ENCODE measurements at places on chromosomes 13 and 19.

DNA sequence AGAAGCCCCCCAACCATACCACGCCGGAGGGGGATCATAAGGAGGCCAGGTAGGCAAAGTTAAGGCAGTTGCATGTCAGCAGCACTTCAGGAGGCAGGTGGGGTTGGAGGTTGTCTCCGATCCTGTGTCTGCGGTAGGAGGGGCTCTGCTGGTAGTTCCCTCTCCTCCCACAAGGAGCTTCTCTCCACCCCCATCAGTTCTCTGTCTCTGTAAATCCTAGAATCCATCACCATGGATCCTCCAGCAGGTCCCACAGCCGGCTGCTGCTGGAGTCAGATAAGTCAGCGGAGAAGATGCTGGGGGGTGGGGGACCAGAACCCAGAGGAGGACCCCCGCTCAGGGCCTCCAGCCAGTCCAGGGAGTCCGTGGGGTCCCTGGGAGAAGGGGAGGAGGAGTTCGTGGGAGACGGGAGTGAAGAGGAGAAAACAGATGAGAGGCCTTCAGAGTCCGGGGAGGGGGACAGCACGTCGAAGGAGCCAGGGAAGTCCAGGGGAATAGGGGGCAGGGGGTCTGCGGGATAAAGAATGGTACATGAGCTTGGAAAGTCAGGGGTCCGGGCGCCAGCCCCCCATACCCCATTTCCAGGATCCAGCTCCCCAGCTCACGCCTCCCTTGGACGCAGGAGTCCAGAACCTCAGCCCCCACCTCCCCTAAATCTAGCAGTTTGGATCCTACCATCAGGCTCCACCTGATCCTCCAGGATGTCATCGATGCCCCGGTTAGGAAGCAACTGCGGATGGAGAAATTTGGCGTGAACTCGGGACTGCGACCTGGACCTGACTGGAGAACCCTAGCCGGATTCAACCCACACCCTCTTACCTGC, 6.3 kb downstream of the MAMSTR start:
- DNase-seq: no peak

- DNase-seq: no peak
Measured at GRCh38 chr19:53308339-53308811, 25.2 kb upstream of the ZNF845 start.

DNA sequence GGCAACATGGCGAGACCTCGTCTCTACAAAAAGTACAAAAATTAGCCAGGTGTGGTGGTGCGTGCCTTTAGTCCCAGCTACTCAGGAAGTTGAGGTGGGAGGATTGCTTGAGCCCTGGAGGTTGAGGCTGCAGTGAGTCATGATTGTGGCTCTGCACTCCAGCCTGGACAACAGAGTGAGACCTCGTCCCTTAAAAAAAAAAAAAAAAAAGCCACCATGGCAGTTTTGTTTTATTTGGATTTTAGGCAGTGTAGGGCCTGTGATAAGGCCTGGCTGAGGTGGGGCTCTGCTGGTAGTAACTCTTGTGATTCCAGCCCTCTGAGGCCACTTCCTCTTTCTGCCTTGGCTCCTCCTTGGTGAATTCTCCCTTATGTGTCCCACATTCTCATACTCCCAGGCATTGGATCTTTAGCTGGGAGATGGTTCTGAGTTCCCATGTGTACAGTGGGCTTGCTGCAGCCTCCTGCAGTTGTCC, 39.2 kb downstream of the GATAD2A start:
- no peak for DNase-seq

DNA sequence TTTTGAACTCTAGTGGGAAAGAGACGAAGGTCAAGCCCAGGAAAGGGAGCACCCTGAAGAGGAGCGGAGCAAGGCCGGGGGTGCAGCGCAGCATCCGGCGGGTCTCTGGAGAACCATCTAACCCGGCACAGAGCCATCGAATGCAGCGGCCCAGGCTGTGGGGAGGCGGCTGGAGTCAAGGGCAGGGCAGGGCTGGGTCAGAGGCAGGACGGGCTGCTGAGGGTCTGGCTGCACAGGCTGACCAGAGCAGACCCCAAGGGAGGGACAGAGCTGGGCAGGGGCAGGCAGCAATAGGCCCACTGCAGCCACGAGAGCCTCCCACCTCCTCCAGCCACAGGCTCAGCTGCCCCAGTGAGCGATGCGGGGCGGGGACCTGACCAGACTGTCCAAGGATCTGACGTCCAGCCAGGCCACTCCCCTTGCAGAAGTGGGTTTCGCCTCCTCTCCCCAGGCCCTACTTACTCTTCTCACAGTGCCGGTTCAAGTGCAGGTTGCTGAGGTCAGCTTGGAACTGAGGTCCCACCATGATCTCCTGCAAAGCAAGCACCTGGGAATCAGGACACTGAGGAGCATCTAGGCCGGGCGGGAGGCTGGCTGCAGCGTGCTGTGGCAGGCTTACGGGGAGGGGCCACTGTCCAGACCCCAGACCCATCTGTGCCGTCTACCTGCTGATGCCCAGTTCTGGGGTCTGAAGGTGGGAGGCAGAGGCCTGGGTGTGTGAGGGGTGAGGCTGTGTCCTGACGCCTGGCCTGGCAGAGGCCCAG, 19.2 kb downstream of the MIER2 start:
- DNase-seq: no peak

DNA sequence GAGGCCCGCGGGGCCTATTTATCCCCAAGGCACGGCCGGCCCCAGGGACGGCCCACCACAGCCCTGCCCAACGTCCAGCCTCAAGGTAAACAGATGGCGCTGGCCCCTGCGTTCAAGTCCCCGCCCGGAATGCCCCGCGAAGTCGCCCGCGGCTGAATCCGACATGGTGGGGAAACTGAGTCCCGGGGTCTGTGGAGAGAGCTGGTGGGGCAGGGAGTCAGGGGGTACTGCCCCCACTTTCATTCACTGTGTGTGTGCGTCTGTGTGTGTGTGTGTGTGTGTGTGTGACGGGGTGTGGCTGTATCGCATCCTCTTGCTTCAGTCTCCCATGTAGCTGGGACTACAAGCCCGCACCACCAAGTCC, 192 bp upstream of the COMP start:
- DNase-seq: no peak

DNA sequence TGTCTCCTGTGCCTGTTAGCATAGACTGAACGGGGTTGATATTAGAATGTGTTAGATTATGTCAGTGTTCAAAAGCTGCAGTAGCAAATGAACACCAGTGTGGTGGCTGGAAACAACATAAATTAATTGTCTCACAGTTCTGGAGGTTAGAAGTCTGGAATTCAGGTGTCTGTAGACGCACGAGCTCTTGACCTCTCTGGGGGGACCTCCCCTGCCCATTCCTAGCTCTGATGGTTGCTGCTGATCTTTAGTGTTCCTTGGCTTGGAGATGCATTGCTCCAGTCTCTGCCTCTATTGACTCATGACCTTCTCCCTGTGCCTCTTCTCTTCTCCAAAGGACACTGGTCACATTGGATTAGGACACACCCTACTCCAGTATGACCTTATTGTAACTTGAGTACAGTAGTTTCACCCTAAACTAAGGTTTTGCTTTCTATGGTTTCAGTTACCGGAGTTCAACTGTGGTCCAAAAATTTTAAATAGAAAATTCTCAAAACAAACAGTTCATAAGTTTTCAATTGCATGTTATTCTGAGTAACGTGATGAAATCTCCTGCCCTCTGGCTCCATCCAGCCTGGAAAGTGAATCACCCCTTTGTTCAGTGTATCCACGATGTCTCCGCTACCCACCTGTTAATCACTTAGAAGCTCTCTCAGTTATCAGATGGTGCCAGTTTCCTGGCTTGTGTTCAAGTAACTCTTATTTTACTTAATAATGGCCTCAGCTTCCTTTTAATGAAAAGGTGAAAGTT, 273.2 kb downstream of the MYO16 start:
- DNase-seq: no peak

GRCh38 chr19:8700956-8701355, 2.4 kb upstream of the ACTL9 start:
- DNase-seq: no peak

- no peak for DNase-seq
Measured at GRCh38 chr19:39372941-39373340, 18.0 kb downstream of the PAF1 start.

- no peak for DNase-seq
Measured at GRCh38 chr19:3737487-3738205, 23.8 kb downstream of the APBA3 start.

- no peak for DNase-seq
Measured at GRCh38 chr13:87893186-87893585, 222.0 kb downstream of the SLITRK5 start.

DNA sequence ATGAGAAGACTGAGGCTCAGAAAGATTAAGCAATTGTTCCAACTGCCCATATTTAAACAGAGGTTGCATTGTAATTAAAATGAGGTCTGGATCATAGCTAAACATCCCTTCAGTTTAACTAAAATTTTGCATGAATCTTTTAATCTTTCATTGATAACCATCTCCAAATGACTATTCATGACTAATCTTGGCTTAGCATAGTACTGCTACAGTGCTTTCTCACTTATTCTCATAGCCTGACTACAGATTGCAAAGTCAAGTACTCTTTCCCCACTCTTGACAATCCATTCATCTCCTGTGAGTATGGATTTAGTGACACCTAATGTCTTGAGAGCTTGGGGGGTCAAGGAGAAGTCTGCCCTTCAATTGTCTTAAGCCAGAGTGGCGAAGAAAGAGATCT, 258.4 kb downstream of the RFC3 start:
- no peak for DNase-seq

DNA sequence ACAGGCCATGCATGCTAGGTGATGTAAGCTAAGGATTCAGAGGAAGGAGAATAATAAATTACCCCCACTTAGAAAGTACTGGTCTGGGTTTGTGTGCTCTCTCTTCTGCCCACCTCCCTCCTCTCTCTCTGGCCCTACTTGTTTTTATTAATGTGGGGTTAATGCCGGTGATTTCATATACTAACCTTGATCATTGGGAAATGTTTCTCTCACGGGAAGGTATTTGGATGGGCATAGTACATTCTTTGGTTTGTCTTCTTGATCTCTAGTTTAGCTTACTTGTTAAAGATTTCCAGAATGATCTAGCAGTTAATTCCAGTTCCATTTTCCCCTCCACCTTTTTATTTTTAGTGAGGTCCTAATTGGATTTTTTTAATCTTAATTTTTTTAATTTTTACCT, 24.6 kb downstream of the ARHGAP35 start:
- no peak for DNase-seq

GRCh38 chr13:106212386-106213010, 323.0 kb downstream of the EFNB2 start:
- no peak for DNase-seq

DNA sequence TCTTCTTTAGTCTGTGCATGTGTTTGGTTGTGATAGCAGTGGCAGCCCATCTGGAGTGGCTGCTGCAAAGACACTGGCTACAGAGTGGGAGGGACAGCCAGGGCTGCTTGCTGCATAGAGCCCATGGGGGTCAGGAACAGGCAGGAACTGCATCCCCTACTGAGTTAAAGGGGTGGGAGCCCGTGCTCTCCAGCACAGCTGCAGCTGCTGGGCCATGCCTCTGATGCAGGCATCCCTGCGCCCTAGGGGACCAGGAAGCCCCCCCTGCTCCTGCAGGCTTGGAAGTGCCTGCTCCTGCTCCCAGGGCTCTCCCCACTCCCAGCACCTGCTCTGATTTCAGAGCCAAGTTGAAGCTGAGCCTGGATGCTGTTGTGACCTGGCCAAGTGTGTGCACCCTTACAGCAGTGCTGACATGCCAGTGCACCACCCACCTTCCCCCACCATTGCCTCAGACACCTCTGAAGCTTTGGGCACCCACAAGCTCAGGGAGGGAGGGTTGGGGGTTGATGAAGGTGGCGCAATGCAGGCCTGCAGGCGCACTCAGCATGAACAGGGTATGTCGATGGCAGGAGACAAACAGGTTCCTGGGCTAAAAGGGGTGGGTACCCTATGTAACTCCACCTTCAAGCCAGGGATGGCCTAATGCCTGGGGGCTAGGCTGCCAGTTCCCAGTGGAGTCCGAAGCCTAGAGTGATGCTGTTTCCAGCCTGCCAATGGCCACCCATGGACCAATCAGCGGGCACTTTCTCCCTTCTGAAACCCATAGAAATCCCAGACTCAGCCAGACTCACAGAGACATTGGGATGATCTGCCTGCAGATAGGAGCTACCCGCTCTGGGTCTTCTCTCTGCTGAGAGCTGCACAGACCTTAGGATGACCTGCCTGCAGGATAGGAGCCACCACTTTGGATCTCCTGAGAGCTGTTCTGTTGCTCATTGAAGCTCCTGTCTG, 919.9 kb upstream of the MIR17HG start:
- DNase-seq: no peak

DNA sequence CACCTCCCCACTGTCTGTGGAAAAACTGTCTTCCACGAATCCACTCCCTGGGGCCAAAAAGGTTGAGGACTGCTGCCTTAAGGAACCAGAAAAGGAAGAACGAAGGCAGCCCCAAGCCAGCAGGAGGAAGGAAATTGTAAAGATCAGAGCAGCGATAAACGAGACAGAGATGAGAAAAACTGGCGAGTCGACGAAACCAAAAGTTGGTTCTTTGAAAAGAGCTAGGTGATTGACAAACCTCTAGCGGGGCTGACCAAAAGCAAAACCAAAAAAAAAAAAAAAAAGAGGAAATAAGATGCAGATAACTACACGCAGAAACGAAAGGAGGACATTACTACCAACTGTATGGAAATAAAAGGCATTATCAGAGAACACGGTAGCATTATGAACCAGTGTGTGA, 76.9 kb downstream of the GADD45B start:
- DNase-seq: peak; percentile 24

DNA sequence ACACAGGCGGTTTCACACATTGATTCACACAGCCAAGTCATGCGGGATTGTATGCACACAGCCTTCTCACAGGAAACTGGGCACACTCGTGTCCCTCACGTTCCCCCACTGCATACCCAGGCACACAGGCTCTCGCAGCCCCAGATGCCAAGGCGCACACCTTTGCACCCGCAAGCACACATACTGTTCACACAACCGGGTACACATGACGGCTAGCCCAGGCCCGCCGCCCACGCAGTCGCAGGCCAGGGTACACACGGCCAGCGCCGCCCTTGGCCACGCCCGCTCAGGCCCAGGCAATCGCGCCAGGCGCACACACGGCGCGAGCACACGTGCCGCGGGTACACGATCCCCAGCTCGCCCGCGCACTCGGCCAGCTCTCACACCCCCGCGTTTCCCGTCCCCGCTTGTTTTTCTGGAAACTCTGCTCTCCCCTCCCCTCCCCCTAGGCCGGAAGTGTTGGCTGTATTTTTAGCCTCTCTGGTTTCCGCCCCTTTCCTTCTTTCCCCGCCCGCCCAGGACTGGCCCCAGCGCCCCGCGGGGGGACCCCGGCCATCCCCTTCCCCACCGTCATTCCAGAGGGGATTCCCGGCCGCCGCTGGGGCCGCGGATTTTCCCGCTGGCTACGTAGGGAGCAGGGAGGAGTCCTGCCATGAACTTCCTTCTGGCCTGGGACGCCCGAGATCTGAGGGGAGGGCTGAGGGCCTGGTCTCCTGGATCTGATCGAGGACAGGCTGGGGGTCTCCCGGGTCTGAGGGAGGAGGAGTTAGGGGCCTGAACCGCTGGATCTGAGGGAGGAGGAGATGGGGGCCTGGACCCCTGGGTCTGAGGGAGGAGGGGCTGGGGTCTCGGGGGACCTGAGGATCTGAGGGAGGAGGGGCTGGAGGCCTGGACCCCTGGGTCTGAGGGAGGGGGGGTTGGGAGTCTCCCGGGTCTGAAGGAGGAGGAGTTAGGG, 4.0 kb upstream of the ZFP36 start:
- DNase-seq: peak; percentile 78

- DNase-seq: no peak
Measured at GRCh38 chr13:110546926-110547325, 14.6 kb downstream of the RAB20 start.

GRCh38 chr19:10855879-10856522, 7.8 kb downstream of the C19orf38 start:
- DNase-seq: no peak

GRCh38 chr19:5032101-5032967, 63.4 kb downstream of the KDM4B start:
- no peak for DNase-seq

GRCh38 chr19:43315851-43316250, 37.6 kb upstream of the CD177 start:
- DNase-seq: no peak
